ENCODE measurements at places on chromosomes 2 and 18. TPM values are rescaled to one million over a fixed set of nuclear protein-coding genes. Genes with fewer than 3 reads are reported as not detected.

- H3K27me3 ChIP-seq = no peaks in the 10 kb centered on the region
- H3K4me3 ChIP-seq = no peak overlapping the region
- no peak for DNase-seq
- no peaks in the 10 kb centered on the region for H3K36me3 ChIP-seq
- peaks cover 6% of the 10 kb centered on the region for H3K4me1 ChIP-seq
- no peak overlapping the region for H3K27ac ChIP-seq
Measured at GRCh38 chr2:32865399-32866068, 81.2 kb upstream of the LTBP1 start.

DNA sequence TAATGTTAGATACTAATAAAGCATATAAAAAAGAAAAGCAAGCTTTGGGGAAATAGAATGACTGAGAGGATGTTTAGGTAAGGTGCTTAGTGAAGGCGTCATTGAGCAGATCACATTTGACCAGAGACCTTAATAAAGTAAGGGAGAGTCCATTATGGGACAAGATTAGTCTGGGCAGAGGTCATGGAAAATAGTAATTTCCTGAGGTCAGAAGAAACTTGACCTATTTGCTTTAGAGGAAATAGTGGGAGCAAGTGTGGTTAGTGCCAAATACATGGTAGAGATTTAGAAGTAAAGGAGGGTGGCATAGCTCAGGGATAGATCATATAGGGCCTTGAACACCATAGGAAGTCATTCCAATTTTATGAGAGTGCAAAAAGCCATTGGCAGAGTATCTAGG, 24.5 kb upstream of the SLC8A1 start:
- no peaks in the 10 kb centered on the region for H3K36me3 ChIP-seq
- no peaks in the 10 kb centered on the region for H3K4me1 ChIP-seq
- H3K4me3 ChIP-seq = no peak overlapping the region

GRCh38 chr2:18719978-18720775, 130.8 kb upstream of the NT5C1B start:
- no peak overlapping the region for H3K4me3 ChIP-seq
- H3K4me1 ChIP-seq = no peaks in the 10 kb centered on the region

DNA sequence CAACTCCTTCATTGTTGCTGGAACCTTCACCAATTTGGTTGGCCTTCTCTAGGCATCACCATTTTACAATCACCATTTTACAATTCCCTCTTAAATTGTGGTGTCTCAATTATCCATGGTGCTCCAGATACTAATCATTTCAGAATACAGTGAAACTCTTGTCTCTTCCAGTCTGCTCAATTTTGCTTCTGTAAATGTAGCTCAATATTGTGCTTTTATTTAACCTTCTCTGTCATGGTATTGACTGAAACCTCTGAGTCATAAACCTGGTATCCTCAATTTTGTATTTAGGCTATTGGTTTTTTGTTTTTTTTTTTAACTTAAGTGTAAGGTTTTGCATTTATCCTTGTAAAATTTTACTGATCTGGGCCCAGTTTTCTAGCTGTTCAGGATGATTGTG, 16.1 kb downstream of the STRADB start:
- no peak overlapping the region for H3K4me3 ChIP-seq
- no peaks in the 10 kb centered on the region for H3K27me3 ChIP-seq
- peaks cover 23% of the 10 kb centered on the region for H3K36me3 ChIP-seq
- peaks cover 7% of the 10 kb centered on the region for H3K4me1 ChIP-seq

DNA sequence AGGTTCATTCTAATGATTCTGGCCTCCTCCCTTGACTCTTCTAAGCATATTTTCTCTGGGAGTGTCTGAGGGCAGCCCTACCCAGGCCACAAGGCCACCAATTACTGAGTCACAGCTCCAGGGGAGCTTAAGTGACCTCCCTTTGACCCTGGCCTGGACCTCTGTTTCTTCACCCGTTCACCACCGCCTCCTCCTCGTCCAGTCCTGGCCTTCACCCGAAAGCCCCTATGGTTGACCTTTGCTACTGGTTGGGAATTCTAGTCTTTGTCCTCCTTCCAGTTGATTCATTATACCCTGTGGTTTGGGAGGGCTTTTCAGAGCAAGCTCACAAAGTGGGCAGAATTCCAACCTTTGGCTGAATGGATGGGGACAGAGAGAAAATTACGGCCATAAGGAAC, 72.6 kb downstream of the NRP2 start:
- no peak overlapping the region for H3K27ac ChIP-seq
- H3K27me3 ChIP-seq = no peaks in the 10 kb centered on the region
- no peak overlapping the region for H3K4me3 ChIP-seq
- no peak for DNase-seq

DNA sequence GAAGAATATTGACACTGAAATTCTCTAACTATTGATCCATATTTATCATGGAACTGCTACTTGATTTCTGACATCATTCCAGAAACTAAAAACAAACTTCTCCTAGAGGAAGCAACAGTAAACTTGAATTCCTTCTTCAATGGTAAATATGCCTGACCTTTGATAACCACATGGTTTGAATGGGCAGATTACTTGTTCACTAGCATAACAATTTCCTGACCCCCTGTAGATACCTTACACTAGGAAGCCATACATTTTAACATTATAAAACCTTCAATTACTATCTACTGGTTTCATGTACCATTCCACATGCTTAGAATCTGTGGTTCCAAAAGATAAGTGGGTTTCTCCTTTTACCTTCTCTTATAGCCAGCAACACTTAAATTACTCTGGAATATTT, 36.5 kb upstream of the DSG1 start:
- H3K4me3 ChIP-seq = no peak overlapping the region
- no peaks in the 10 kb centered on the region for H3K27me3 ChIP-seq
- H3K27ac ChIP-seq = no peak overlapping the region
- H3K36me3 ChIP-seq = no peaks in the 10 kb centered on the region

GRCh38 chr2:3480352-3481010, 38.9 kb downstream of the ADI1 start:
- H3K27ac ChIP-seq = no peak overlapping the region
- peaks cover 12% of the 10 kb centered on the region for H3K36me3 ChIP-seq
- no peaks in the 10 kb centered on the region for H3K27me3 ChIP-seq
- no peak overlapping the region for H3K4me3 ChIP-seq
- DNase-seq = peak; percentile 61

GRCh38 chr18:2302628-2303516, 268.4 kb downstream of the METTL4 start:
- H3K4me3 ChIP-seq = no peak overlapping the region
- H3K36me3 ChIP-seq = no peaks in the 10 kb centered on the region
- DNase-seq = no peak
- no peaks in the 10 kb centered on the region for H3K27me3 ChIP-seq
- no peak overlapping the region for H3K27ac ChIP-seq

DNA sequence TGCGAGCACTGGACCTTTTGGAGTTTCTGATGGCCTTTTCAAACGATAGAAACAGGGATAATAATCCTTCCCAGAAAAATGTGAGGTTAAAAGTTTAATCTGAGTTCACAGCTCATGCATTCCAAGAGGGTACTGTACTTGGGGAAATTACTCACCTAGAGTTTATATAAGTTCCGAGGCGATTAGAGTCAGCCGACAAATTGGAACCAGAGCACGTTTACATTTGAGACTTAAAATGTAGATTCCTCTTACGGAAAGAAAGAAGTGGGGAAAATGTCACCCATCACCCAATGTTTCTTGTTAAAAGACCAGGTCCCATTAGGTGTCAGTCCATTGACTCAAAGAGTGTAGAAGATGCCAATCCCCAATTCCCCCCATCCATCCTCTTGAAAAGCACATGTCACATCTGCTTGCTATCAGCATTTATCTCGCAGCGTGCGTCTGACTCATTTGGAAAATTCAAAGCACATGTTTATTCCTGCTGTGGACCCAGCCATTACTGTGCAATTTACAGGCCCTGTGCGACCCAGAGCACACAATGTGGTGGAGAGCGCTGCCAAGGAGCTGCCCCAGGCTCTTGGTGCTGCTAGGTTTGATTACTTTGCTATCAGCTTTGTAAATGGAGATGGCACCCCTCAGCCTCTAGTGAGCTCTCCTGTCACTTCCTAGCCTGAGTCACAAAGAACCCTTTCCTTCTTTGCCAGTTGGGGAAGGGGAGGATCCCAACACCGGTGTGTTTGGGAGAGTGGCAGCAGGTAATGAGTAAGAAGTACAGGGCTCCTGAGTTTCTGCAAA, 104.8 kb downstream of the COLEC12 start:
- H3K27me3 ChIP-seq = no peaks in the 10 kb centered on the region
- no peak overlapping the region for H3K27ac ChIP-seq
- H3K4me1 ChIP-seq = peaks cover 12% of the 10 kb centered on the region
- H3K4me3 ChIP-seq = no peak overlapping the region
- H3K36me3 ChIP-seq = no peaks in the 10 kb centered on the region
- DNase-seq = no peak

GRCh38 chr2:14123436-14124103, 508.9 kb upstream of the LRATD1 start:
- H3K36me3 ChIP-seq = no peaks in the 10 kb centered on the region
- H3K27me3 ChIP-seq = no peaks in the 10 kb centered on the region
- no peaks in the 10 kb centered on the region for H3K4me1 ChIP-seq
- no peak overlapping the region for H3K4me3 ChIP-seq
- DNase-seq = no peak

GRCh38 chr2:175626796-175627195, 375.3 kb downstream of the LNPK start:
- no peak overlapping the region for H3K27ac ChIP-seq
- H3K36me3 ChIP-seq = no peaks in the 10 kb centered on the region
- no peak for DNase-seq
- H3K4me1 ChIP-seq = peaks cover 4% of the 10 kb centered on the region
- no peaks in the 10 kb centered on the region for H3K27me3 ChIP-seq

WDR35 gene
- 17.9 TPM for total RNA-seq

SETBP1 gene
- total RNA-seq = 72.0 TPM

LIMS4 gene
- total RNA-seq = not detected

ARHGAP28 gene
- total RNA-seq = 10.6 TPM

TRABD2A gene
- 1.9 TPM for total RNA-seq

STK16 gene
- total RNA-seq = 26.6 TPM

GBX2 gene
- not detected for total RNA-seq

Measured in thyroid gland (tissue), 4 donors.